Cardiac muscle cell (in vitro differentiated cells and primary cell): ENCODE measurements at places on chromosomes 6 and 20. TPM values are rescaled to one million over a fixed set of nuclear protein-coding genes. Genes with fewer than 3 reads are reported as not detected.

The PBOV1 gene
- not detected in 2 replicates for total RNA-seq

DNA sequence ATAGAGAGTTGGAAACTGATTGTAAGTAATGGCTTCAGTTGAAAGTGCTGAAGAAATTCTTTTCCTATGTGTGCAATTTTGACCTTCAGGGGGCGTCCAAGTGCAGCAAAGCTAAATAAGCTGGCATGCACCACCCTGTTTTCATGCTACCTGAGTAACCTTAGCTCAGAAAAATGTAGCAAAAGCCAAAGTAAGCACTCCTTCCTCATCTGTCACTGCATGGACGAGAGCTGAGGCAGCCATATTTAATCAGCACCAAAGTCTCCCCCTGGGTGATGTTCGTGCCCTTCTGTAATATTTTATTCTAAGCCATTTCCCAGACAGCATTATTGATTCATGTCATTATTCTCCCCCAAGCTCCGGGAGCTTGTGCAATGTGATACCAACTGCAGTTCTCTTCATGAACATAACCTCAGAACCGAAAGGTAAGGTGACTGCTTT, 123.1 kb downstream of the RPS12 start:
- H3K4me3 ChIP-seq: no peak overlapping the region
- H3K4me1 ChIP-seq: no peaks in the 10 kb centered on the region
- peak; percentile 80 for DNase-seq
- no peaks in the 10 kb centered on the region for H3K36me3 ChIP-seq
- no peaks in the 10 kb centered on the region for H3K27me3 ChIP-seq

GRCh38 chr6:73675466-73676098, 20.4 kb upstream of the CD109 start:
- H3K4me3 ChIP-seq: no peak overlapping the region
- peaks cover 9% of the 10 kb centered on the region for H3K4me1 ChIP-seq
- H3K36me3 ChIP-seq: no peaks in the 10 kb centered on the region
- no peak overlapping the region for H3K27ac ChIP-seq

GRCh38 chr6:45072673-45073072, 255.5 kb upstream of the RUNX2 start:
- DNase-seq: peak; percentile 50
- peaks cover 3% of the 10 kb centered on the region for H3K4me1 ChIP-seq
- H3K27me3 ChIP-seq: no peaks in the 10 kb centered on the region
- H3K36me3 ChIP-seq: no peaks in the 10 kb centered on the region
- H3K4me3 ChIP-seq: no peak overlapping the region

The LY6G5C gene
- total RNA-seq: 0.54 and 1.2 TPM in 2 replicates

DNA sequence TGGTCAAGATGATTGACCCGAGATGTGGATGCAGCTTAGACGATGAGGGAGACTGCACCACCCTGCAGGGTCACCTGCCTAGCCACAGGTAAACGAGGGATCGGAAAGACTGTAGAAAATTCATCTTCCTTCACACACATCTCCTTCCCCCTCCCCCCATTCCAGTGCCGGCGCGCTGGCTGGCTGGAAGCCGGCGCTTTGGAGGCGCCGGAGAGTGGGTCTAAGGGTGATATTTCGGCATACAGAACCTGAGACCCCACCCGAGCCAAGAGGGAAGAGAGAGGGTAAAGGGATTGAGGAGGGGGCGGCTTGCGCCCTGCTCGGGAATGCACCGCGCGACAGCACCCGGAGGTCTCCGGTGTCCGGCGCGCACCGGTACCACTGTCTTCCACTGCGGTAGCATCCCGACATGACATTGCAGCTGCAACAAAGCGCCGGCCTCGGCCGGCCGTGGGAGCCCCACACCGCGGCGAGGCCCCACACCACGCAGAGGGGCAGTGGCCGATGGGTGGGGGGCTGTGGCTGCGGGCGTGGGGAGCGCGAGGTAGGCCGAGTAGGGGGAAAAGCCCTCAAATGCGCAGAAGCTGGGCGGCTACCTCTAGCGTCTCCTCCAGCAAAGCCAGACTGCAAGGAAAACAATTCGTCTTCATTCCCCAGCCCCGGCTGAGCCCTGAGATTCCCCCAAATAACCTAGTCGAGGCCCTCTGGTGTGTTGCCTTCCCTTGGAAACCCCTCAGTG, 984 bp downstream of the TNFRSF21 start:
- no peaks in the 10 kb centered on the region for H3K27me3 ChIP-seq
- no peaks in the 10 kb centered on the region for H3K36me3 ChIP-seq
- H3K4me1 ChIP-seq: peaks cover 3% of the 10 kb centered on the region
- H3K27ac ChIP-seq: no peak overlapping the region

GRCh38 chr20:37801921-37802320, 101.0 kb upstream of the VSTM2L start:
- peaks cover 25% of the 10 kb centered on the region for H3K4me1 ChIP-seq
- no peaks in the 10 kb centered on the region for H3K36me3 ChIP-seq
- H3K27me3 ChIP-seq: no peaks in the 10 kb centered on the region
- no peak for DNase-seq
- H3K27ac ChIP-seq: no peak overlapping the region

DNA sequence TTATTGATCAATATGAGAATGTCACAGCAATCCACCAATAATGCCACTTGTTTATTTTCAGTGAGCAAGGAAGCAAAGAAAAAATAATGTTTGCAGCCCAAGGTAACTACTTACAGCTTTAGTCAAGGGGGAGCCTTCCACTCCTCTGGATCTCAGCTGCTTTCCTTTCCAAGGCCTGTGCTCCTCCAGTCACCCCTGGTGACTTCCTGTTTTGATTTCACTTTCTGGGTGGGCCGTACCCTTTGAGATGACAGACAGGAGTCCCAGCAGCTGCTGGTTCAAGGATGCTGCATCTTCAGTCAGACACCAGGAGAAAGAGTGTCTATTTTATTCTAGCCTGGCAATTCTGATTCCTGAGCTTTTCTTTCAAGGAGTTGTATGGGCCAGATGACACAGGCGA, 5.6 kb upstream of the VNN2 start:
- H3K27ac ChIP-seq: no peak overlapping the region
- H3K4me3 ChIP-seq: no peak overlapping the region
- H3K36me3 ChIP-seq: no peaks in the 10 kb centered on the region
- no peaks in the 10 kb centered on the region for H3K4me1 ChIP-seq
- H3K27me3 ChIP-seq: no peaks in the 10 kb centered on the region

DNA sequence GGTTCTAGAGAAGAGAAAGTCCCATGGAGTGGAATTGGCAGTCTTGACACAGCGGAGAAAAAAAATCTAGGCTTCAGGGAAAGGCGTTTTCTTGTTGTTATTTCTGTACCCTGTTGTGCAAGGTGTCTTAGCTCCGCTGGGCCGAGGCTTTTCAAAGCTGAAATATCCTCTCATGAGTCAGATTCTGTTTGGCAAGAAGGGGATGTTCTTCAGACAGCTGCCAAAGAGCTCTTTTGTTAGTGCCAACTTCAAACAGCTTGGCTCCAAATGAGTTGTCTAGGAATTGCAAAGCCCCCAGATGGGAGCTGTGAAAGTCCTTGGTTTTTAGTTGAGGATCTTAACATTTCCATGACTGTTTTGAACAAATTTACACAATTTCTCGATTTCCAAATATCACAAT, 45.6 kb downstream of the LRRN4 start:
- H3K36me3 ChIP-seq: peaks cover 37% of the 10 kb centered on the region
- DNase-seq: peak; percentile 22
- H3K4me3 ChIP-seq: peak overlapping the region; percentile 81
- peaks cover 16% of the 10 kb centered on the region for H3K4me1 ChIP-seq

GRCh38 chr6:133802861-133803260, 86.1 kb upstream of the TCF21 start:
- no peak overlapping the region for H3K4me3 ChIP-seq
- DNase-seq: no peak
- H3K4me1 ChIP-seq: no peaks in the 10 kb centered on the region
- H3K36me3 ChIP-seq: no peaks in the 10 kb centered on the region
- H3K27me3 ChIP-seq: peaks cover 6% of the 10 kb centered on the region

The NR2E1 gene
- total RNA-seq: not detected in 2 replicates

- no peak for DNase-seq
- no peak overlapping the region for H3K27ac ChIP-seq
- no peak overlapping the region for H3K4me3 ChIP-seq
- H3K27me3 ChIP-seq: no peaks in the 10 kb centered on the region
- H3K4me1 ChIP-seq: no peaks in the 10 kb centered on the region
These were observed 28.4 kb upstream of the ARMH2 start for GRCh38 chr6:24827162-24827561.

DNA sequence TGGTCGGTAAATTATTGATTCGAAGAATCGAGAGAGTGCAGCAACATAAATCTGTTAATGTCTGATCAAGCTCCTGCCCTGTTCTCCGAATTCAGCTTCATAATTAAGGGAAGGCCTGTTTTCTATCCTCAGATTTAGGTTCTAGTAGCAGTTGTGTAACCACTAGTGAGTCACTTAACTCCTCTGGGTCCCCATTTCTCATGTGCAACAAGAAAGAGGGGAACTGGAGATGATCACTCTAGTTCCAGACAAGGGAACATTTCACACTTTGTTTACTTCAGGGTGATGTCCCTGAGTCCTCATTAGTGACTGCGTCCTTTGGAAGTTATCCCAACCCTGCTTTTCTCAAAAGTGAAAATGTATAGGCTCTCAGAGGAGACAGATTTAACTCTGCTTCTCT, 68.1 kb upstream of the RNF146 start:
- no peak overlapping the region for H3K27ac ChIP-seq
- peaks cover 11% of the 10 kb centered on the region for H3K36me3 ChIP-seq
- DNase-seq: peak; percentile 48
- no peaks in the 10 kb centered on the region for H3K4me1 ChIP-seq
- no peak overlapping the region for H3K4me3 ChIP-seq

DNA sequence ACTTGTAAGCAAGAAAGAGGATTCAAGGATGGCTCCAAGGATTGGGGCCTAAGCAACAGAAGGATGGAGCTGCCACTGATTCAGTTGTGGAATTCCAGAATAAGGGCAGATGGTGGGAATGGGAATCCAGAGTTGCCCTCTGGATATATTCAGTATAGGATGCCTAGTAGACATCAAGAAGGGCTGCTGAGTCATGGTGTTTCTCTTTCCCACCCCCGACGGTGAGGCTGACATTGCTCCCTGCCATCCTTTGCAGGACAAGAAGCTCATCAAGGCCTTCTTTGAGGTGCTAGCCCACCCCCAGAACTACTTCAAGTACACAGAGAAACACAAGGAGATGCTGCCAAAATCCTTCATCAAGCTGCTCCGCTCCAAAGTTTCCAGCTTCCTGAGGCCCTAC, 11.2 kb upstream of the ZNF76 start:
- H3K27ac ChIP-seq: peak overlapping the region; percentile 71
- no peaks in the 10 kb centered on the region for H3K27me3 ChIP-seq
- peaks cover 9% of the 10 kb centered on the region for H3K4me1 ChIP-seq
- H3K36me3 ChIP-seq: peaks cover 28% of the 10 kb centered on the region
- no peak for DNase-seq
- no peak overlapping the region for H3K4me3 ChIP-seq

GRCh38 chr6:33128318-33128717, 52.5 kb downstream of the HLA-DPB1 start:
- no peak overlapping the region for H3K4me3 ChIP-seq
- H3K27me3 ChIP-seq: no peaks in the 10 kb centered on the region
- no peaks in the 10 kb centered on the region for H3K4me1 ChIP-seq
- no peak overlapping the region for H3K27ac ChIP-seq

DNA sequence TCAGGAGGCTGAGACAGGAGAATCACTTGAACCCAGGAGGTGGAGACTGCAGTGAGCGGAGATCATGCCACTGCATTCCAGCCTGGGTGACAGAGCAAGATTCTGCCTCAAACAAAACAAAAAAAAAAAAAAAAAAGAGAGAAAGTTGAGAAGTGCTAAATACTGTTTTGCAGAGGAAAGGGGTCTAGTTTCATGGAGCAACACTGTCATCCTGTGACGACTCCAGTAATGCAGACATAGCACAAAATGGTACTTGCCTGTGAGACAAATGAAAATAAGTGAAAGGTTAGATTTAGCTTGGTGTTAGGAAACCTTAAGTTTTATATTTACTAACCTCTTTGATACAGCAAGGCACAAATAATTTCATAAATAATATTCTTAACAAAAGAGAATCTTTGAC, 29.7 kb downstream of the CEP162 start:
- H3K27me3 ChIP-seq: no peaks in the 10 kb centered on the region
- peaks cover 20% of the 10 kb centered on the region for H3K36me3 ChIP-seq
- H3K4me1 ChIP-seq: no peaks in the 10 kb centered on the region
- no peak for DNase-seq

DNA sequence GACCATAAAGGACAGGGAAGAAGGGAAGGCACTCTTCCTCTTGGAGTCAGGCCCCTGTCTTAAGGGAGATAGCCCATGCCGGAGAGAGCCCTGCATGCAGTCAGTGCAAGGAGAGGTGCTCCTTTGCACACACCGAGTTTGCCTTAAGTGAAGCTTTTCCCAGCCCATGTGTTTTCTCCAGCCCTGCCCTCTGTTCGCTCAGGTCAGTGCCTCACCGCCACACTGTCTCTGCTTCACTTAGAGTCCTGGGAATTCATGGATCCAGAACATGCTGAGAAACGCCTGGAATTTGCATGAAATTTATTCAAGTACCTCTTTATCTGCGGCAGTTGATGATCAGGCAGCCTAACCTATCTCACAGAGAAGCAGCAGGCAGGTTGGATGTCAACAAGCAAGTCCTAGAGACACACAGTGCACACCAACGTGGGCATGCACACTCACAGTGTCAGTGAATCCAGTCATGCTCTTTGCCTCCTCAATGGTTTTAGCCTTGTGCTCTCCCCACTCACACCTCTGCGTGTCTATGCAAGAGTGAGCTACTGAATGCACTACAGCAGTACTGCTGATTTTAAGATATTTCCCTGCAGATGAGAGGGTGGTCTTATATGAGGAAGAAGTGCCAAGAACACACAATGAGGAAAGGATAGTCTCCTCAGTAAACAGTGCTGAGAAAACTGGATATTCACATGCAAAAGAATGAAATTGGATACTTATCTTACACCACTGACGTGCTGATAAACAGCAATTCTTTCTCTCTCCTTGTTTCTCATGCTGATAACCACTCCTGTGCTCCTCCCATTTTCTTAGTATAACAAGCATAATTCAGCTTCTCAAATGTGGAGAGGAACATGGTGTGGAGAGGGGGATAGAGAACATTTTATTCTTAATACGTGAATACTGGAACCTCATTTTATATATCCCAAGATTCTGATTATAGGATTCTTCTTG, 295.1 kb upstream of the CDYL start:
- H3K27ac ChIP-seq: no peak overlapping the region
- no peaks in the 10 kb centered on the region for H3K36me3 ChIP-seq
- H3K4me3 ChIP-seq: no peak overlapping the region
- peak; percentile 8 for DNase-seq

The HTR1B gene
- 2.2 and 6.4 TPM in 2 replicates for total RNA-seq

The ZBTB12 gene
- total RNA-seq: 20.1 and 32.0 TPM in 2 replicates
